ENCODE measurements at places on chromosomes 3 and 15.

DNA sequence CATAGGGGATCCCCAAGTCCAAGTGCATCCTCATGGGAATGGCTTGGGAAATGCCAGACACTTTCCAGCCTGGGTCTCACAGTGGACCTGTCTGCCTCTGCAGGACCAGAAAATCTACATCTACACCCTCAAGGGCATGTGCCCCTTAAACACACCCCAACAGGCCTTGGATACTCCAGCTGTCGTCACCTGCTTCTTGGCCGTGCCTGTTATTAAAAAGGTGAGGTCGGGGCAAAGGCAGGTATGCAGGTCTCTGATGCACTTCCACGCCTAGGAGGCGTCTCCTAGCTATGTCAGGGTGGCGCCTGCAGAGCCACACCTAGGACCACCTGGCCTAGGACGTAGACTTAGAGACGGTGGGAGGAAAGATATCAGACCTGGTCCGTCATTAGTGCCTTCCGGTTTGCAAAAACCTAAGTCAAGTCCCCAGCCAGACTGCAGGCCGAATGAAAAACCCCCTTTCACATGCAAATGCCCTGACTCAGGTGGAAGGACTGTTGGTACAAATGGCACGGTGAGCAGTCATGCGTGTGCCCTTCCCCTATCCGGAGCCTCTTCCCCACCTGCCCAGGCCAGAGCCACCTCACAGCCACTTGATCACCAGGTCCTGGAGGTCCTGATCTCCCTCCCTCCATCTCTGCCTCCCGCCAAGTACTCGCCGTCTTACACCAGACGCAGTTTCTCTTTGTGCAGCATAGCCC is 143.5 kb downstream of the LRRK1 start:
- DNase-seq, result no peak

DNA sequence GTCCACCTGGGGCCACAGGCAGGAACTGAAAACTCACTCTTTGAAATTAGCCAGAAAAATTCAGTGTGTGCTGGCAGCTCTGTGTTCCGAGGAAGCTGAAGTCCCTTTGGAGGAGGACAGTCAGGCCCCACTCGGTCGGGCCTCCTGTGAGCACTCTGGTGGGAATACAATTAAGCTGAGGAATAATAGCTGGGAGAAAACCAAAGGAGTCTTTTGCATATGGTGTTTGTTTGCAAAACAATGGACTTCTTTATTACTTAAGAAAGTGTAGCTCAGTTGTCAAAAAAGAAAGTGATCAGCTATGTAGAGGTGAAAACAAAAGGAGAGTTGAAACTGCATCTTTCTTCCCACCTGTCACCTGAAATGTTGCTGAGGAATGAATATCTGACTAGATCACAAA is 202.5 kb downstream of the MEIS2 start:
- DNase-seq, result no peak

GRCh38 chr15:81863162-81863561 is 182.7 kb downstream of the MEX3B start:
- DNase-seq, result no peak

DNA sequence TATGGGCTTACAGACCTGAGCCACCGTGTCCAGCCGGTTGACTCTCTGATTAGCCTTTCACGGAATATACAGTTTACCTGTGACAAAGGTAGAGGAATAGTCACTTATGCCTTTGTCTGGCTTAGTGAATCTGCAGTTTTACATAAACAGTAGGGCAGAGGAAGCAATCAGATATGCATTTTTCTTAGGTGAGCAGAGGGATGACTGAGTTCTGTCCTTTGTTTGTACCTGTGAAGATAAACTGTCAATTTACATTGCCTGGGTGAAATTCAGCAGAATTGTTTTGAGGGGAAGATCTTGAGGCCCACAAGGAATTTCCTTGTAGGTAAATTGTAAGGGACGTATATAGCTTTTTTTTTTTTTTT is 10.8 kb downstream of the EDEM1 start:
- no peak for DNase-seq

- peak; percentile 3 for DNase-seq
Measured at GRCh38 chr15:98518823-98519561, 129.3 kb upstream of the IGF1R start.
